ENCODE measurements at places on chromosomes 1 and 21.
A peak's percentile ranks its signal among the peaks of the same experiment; 100 is the strongest.

GRCh38 chr1:151825751-151826660 lies 5.6 kb downstream of the RORC start:
- peak; percentile 35 for DNase-seq

GRCh38 chr1:77220687-77221463 lies 1.6 kb upstream of the PIGK start:
- DNase-seq = no peak

DNA sequence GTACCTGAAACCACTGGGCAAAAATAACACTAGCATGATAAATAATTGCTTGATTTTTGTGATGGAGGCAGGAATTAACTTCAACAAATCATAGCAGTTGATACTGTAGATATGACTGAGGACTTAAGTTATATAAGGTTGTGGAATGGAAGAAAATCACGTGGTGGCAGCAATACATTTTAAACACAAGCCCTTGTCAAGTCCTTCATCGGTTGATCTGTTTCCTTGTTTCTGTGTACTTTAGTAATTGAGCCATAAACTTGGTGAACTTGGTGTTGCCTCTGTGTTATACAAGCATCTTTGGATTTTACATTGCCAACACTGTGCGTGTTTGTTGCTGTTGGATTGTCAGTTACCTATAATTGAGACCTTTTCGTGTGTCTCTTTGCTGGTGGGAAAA lies 114.4 kb downstream of the CAMTA1 start:
- no peak for DNase-seq

DNA sequence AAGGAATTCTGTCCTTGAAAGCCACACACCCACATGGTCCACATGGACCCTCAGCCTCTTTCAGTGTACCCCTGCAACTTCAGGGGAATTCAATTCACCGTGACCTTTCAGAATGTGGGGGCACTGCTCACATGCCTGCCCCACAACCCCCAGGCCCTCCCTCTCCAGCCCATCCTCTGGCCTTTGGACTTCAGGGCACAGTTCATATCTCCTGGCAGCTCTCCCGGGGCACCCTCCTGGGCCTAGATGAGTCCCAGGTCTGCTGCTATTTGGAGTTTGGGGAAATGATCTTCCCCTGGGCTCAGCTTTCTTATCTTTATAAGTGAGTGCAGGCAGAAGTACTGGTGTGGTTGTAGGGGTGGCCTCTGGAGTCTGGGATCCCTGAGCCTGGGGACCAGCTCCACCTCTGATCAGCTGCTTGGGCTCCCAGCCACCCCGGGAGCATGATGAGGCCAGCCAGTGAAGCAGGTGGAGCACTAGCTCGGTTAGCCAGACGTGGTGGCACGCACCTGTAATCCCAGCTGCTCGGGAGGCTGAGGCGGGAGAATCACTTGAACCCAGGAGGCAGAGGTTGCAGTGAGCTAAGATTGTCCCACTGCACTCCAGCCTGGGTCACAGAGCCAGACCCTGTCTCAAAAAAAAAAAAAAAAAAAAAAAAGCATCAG lies 15.8 kb downstream of the C1orf167 start:
- DNase-seq = no peak

DNA sequence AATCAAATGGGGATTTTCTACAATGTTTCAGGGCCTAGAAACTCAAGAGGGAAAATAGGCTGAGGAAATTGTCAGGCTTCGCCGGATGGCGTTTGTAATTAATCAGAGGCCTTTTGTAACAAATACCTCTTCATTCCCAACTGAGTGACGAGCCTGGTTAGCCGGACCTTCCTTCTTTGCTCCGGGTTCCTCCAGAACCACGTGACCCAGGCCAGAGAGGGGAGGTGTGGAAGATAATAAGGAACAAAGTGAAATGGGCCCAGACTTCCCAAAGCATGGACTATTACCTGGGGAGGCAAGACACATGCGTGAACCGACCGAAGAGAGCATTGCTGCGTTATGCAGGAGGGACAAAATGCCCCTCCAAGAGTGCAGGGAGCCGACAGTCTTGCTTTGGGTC lies 7.5 kb upstream of the IGSF21 start:
- no peak for DNase-seq

GRCh38 chr21:24112020-24112419 lies 1495.3 kb downstream of the MRPL39 start:
- no peak for DNase-seq

GRCh38 chr1:9242338-9242969 lies 7.9 kb downstream of the H6PD start:
- no peak for DNase-seq

Measured in stimulated activated CD4-positive, alpha-beta T cell treated with anti-CD3 and anti-CD28 coated beads, Interleukin-12 subunit alpha, Interleukin-12 subunit beta, amount 100 ng/mL, for 4 hours (primary cell).